ENCODE measurements at places on chromosomes 2 and 18. TPM values are rescaled to one million over a fixed set of nuclear protein-coding genes. Genes with fewer than 3 reads are reported as not detected.

The CMPK2 gene
- total RNA-seq: 106 TPM

- H3K36me3 ChIP-seq: no peaks in the 10 kb centered on the region
- peaks cover 19% of the 10 kb centered on the region for H3K27me3 ChIP-seq
- no peaks in the 10 kb centered on the region for H3K4me1 ChIP-seq
- no peak overlapping the region for H3K4me3 ChIP-seq
- H3K27ac ChIP-seq: no peak overlapping the region
- no peak for DNase-seq
Measured at GRCh38 chr2:227038550-227039189, 125.3 kb downstream of the COL4A4 start.

DNA sequence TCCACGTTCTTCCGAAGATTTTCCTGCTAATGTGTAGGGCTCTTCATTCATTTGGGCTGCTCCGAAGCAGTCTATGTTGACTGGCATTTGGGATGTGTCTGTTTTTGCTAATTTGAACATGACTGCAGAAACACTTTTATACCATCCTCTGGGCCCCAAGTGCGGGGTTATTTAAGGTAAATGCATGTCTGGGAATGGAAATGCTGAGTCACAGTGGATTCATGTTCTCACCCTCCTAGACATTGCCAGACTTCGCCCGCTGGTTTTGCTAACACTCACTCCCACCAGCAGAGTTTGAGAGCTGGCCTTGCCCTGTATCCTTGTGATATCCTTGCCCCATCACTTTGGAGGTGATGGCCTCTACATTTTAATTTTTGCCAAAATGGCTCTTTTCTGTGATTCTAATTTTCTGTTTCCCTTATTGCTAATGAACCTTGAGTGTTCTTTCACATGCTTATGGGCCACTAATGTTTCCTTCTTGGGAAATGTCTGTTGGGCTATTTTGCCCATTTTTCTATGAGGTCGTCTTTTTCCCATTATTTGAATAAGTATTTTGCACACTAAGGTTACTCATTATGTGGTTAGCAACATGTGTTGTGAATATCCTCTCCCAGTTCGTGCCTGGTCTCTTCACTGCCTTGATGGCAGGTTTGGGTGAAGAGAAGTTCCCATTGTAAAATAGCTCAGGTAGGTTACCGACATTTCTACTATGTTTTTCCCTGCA, 204.1 kb downstream of the GLI2 start:
- H3K36me3 ChIP-seq: no peaks in the 10 kb centered on the region
- H3K4me3 ChIP-seq: no peak overlapping the region
- no peak overlapping the region for H3K27ac ChIP-seq
- no peak for DNase-seq
- no peaks in the 10 kb centered on the region for H3K4me1 ChIP-seq

- DNase-seq: no peak
- H3K27ac ChIP-seq: no peak overlapping the region
- peaks cover 16% of the 10 kb centered on the region for H3K36me3 ChIP-seq
- H3K4me1 ChIP-seq: peaks cover 7% of the 10 kb centered on the region
- H3K27me3 ChIP-seq: no peaks in the 10 kb centered on the region
- H3K4me3 ChIP-seq: no peak overlapping the region
Measured at GRCh38 chr2:24571828-24572442, 80.9 kb downstream of the NCOA1 start.

The COQ10B gene
- 24.8 TPM for total RNA-seq

- DNase-seq: no peak
- no peak overlapping the region for H3K27ac ChIP-seq
- H3K36me3 ChIP-seq: peaks cover 16% of the 10 kb centered on the region
- no peak overlapping the region for H3K4me3 ChIP-seq
- H3K27me3 ChIP-seq: no peaks in the 10 kb centered on the region
Measured at GRCh38 chr2:8535469-8535795, 146.4 kb upstream of the ID2 start.

DNA sequence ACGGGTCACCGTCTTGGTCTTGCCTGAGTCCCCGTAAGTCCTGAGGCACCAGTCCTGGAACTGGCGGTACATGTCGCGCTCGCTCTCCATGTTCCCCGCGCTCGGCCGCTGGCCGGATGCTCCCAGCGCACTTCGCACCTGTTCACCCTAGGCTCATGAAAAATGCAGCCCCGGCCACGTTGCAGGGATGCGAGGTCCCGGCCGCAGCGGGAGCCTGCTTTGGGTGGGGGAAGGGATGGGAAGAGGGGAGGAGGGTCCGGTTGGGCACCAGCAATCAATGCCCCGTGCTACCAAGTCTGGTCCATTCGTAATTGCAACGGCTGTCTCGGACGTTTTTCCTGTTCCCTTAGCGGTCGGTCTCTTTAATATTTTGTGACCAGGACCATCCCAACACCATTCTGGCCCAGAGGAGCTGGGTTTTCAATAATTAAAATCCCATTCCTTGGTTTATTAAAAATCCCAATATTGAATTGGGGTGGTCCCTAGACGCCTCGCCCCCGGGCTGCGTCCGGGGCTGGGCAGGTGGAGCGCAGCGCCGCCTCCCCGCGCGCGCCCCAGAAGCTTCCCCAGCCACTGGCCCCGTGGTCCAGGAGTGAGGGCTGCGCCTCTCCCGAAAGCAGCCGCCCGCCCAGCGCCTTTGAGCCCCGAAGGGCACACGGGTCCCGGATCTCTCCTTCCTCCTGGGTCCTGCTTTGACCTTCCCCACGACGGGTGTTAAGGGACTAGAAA, 1.4 kb downstream of the NOL4 start:
- DNase-seq: no peak
- H3K36me3 ChIP-seq: peaks cover 2% of the 10 kb centered on the region
- H3K4me1 ChIP-seq: peaks cover 5% of the 10 kb centered on the region
- peak overlapping the region; percentile 13 for H3K4me3 ChIP-seq
- H3K27ac ChIP-seq: no peak overlapping the region

DNA sequence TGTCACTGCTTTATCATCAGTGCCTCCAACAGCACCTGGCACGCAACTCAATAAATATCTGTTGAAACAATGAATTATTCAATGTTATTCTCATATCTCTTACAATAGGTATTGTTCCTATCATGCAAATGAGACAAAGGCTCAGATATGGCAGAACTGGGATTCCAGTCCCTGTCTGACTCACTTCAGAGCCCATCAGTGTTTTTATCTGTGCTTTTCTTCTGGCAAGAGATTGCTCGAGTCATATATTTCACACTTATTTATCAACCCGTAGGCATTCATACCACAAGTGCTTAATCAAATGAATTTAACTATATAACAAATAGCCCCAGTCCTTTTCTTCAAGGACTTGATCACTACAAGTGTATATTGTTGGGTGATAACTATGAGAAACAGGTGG, 76.4 kb upstream of the TSPYL6 start:
- H3K36me3 ChIP-seq: no peaks in the 10 kb centered on the region
- H3K4me1 ChIP-seq: peaks cover 12% of the 10 kb centered on the region
- peaks cover 32% of the 10 kb centered on the region for H3K27me3 ChIP-seq
- DNase-seq: no peak
- no peak overlapping the region for H3K27ac ChIP-seq

DNA sequence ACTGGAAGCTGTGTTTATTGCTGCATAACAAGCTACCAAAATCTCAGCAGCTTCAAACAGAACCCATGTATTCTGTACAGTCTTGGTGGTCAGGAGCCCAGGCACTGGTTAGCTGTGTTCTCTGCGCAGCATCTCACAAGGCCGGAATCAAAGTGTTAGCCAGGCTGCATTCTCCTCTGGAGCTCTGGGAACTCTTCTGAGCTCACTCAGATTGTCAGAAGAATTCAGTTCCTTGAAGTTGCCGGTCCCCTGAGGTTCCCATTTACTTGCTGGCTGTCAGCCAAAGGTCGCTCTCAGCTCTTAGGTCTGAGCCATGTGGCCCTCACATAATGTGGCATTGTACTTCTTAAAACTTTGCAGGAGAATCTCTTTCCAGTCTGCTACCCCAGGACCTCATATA, 123.6 kb upstream of the SMIM21 start:
- no peak for DNase-seq
- H3K4me1 ChIP-seq: no peaks in the 10 kb centered on the region
- no peak overlapping the region for H3K27ac ChIP-seq

The C2orf81 gene
- total RNA-seq: 3.7 TPM

The TEKT4 gene
- not detected for total RNA-seq

The CFAP221 gene
- not detected for total RNA-seq

GRCh38 chr2:17263570-17263968, 254.7 kb downstream of the RAD51AP2 start:
- H3K27me3 ChIP-seq: no peaks in the 10 kb centered on the region
- no peak overlapping the region for H3K27ac ChIP-seq
- DNase-seq: no peak
- H3K4me1 ChIP-seq: no peaks in the 10 kb centered on the region
- no peaks in the 10 kb centered on the region for H3K36me3 ChIP-seq
- H3K4me3 ChIP-seq: no peak overlapping the region

The LRRTM4 gene
- not detected for total RNA-seq

GRCh38 chr2:98899041-98899702, 36.9 kb downstream of the CRACDL start:
- H3K4me1 ChIP-seq: no peaks in the 10 kb centered on the region
- H3K36me3 ChIP-seq: no peaks in the 10 kb centered on the region
- H3K4me3 ChIP-seq: no peak overlapping the region
- peaks cover 4% of the 10 kb centered on the region for H3K27me3 ChIP-seq
- DNase-seq: no peak

The INHBB gene
- total RNA-seq: not detected

DNA sequence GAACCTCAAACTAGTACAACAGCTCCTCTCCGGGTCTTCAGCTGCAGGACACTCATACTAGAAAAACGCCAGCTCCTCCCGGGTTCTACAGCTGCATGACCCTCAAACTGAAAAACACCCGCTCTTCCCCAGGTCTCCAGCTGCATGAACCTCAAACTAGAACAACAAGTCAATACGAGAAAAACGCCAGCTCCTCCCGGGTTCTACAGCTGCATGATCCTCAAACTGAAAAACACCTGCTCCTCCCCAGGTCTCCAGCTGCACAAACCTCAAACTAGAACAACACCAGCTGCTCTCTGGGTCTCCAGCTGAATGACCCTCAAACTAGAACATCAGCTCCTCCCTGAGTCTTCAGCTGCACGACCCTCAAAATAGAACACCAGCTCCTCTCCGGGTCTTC, 315.0 kb upstream of the TFPI start:
- no peaks in the 10 kb centered on the region for H3K4me1 ChIP-seq
- no peak overlapping the region for H3K27ac ChIP-seq
- H3K4me3 ChIP-seq: no peak overlapping the region
- no peak for DNase-seq
- no peaks in the 10 kb centered on the region for H3K27me3 ChIP-seq
